AG04449 (cell line): ENCODE measurements at places on chromosomes 16 and 17.

GRCh38 chr16:56897026-56897799 lies 32.2 kb downstream of the SLC12A3 start:
- no peak for DNase-seq

DNA sequence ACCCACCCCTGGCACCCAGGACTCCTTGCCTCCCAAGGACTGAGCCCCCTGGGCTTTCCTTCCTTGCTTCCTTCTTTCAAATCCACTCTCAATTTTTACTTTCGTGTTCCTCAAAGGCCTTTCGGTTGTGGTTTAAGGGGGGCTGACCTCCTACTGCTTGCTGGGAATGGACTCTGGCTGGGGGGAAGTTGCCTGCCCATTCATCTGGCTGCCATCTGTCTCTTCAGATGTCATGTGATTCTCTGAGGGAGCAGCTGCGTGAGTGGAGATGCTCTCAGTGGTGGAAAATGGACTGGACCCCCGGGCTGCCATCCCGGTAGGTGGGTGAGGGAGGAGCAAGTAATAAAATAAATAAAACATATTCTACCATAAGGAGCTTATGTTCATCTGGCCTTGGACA lies 93.8 kb upstream of the RPRML start:
- no peak for DNase-seq

DNA sequence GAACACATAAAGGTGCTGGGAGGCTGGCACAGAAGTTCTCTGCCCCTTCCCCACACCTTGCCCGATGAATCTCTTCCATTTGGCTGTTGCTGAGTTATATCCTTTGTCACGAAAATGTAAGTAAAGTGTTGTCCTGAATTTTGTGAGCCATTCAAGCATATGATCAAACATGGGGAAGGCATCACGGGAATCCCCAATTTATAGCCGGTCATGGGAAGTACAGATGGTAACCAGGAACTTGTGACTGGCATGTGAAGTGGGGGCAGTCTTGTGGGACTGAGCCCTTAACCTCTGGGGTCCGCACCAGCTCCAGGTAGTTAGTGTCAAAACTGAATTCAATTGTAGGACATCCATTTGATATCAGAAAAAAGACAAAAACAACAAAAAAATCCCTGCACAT lies 13.2 kb downstream of the TOM1L2 start:
- DNase-seq = no peak

DNA sequence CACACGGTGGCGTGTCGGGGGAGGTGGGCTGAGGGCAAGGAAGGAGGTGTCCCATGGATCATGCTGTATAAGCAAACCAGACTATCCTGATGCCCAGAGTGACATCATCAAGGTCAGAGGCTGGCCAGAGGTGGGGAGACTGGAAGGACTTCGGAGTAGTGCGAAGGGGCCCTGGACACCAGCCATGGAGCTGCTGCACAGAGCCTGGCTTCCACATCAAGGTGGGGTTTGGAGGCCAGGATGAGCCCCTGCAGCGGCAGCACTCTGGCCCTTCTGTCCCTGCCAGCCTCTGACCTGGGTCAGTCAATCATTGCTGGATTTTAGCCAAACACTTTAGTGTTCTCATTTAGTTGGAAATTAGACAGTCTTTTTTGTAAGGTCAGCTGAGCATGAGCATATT lies 34.8 kb downstream of the MED13 start:
- DNase-seq = no peak

DNA sequence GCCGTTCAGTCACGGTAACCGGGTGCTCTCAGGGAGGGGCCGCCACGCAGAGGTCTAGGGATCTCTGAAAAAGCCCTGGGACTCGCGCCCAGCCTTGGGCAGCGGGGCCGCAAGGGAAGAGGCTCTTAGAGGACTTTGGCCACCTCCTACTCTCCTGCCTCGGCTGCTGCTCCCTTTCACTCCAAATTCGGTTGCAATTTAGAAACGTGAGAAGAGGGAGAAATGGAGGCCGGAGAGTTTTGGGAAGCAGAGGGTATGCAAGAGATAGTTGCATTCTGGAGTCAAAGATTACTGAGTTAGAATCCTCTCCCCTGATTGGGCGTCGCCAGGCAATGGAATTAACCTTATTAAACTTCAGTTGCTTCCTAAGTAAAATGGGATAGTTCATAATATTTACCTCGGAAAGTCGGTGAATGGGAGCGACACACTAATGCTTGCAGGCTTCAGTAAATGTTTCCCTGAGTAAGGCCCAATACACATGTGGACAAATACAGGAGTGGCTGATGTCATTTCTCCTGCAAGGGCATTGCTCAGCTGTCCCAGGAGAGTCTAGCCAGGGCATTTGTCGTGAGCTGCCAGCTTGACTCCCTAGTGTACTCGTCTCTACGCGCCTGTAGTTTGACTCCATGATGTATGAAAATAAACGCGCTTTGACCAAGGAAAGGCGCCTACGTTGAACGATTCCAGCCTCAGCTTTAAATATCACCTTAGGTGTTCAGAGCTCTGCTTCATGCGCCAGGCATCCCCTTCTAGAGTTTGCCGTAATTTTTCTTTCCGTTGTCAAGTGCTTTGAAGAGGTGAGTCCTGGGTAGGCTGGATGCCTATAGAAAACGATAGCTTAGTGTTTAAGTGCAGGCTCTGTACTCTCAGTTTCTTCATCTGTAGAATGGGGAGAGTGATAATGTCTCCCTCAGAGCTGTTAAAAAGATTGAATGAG lies 667 bp downstream of the OGFOD1 start:
- no peak for DNase-seq

DNA sequence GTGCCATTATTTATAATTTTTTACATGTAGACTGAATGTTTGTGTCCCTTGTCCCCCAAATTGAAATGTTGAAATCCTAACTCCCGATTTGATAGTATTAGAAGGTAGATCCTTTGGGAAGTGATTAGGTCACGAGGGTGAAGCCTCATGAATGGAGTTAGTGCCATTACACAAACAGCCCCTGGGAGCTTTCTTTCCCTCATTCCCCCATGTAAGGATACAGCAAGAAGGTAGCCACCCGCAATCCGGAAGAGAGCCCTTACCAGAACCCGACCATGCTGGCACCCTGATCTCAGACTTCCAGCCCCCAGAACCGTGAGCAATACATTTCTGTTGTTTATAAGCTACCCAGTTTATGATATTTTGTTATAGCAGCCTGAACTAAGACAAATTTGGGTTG lies 143.2 kb downstream of the NPIPB5 start:
- DNase-seq = no peak

- DNase-seq = no peak
These were observed 142.0 kb downstream of the SSH2 start for GRCh38 chr17:29787995-29788394.

GRCh38 chr16:72404299-72404698 lies 232.3 kb upstream of the PMFBP1 start:
- no peak for DNase-seq

- DNase-seq = no peak
These were observed 13.0 kb downstream of the RARA start for GRCh38 chr17:40321961-40322357.
